ENCODE measurements at places on chromosomes 16 and 17.

GRCh38 chr16:78099271-78100111 lies at the start of gene WWOX:
Gene WWOX (plus strand): TSS chr16:78099654.
- DNase-seq, result peak; percentile 98

DNA sequence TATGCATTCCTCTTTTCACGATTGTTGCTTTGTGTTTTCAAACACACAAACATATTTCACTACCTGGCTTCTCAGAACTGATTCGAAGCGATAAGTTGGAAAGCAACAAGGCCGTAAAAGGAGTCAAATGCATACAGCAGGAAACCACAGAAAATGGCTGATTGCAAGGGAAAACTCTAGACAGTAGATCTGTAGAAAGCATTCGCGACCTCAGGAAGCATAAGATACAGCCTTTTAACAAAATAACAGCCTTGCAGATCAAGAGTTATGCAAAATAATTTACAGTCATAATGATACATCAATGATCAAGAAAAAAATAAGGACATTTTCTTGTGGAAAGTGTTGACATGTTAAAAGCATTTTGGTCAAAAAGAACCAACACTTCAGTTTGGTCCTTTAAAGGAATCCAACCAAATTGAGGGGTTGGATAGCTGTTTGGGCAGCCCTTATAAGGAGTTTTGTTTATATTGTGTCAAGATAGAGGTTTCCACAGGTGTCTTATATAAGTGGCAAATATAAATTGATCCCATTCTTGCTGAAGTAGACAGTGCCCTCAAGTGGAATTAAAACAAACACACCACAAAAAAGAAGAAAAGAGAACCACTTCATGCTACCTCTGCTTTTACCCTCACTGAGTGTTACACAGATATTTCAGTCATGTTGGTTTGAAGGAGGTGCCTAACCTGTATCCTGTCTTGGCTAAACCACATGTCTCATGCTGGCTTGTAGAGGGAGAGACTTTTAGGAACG lies 5.5 kb downstream of the CYLD start:
- no peak for DNase-seq

DNA sequence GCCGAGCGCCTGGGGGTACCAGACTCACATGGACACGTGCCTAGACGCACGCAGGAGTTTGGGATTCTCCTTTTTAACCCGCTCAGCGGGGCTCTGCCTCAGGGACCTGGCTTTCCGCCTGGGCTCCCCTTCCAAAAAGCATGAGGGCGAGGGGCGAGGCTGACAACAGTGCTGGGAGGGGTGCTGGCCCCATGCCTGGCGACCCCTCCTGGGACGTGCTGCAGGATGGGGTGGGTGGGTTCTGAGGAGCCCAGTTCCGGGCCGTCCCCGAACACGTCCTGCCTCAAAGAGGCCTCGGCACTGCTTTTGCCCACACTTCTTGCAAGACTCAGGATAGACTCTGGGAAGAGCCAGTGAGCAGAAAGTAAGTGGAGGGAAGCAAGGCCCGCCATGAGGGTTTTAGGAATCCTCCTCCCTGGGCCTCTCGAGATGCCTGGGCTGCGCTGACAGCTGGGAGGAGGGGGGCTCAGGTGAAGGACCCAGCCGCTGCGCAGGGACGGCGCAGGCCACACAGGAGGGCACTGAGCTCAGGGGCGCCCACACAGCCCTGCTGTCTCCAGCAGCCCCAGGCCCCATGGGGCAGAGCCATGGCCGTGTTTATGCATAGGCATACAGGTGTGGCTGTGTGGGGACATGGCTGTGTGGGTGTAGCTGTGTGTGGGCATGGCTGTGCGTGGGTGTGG lies 15.4 kb upstream of the PABPN1L start:
- no peak for DNase-seq

GRCh38 chr17:32723310-32723955 lies 153.5 kb downstream of the MYO1D start:
- DNase-seq, result peak; percentile 62

DNA sequence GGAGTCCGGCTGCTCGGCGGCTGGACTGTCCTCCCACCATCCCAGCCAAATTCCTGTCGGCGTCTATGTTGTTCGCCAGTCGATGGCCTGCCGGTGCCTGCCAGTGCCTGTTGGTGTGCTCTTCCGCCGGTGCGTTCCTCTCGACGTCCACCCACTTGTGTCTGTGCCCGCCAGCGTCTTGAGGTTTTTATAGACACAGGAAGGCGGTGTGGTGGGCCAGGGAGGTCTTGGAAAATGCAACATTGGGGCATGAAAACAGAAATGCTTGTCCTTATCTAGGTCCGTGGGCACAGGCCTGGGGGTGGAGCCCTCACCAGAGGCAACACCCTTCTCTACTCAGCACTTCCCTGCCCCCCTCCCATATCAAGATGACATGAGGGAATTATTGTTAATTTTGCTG lies 167.8 kb downstream of the IRF8 start:
- DNase-seq, result no peak

GRCh38 chr16:53922807-53923571 lies 219.0 kb downstream of the FTO start:
- no peak for DNase-seq

- no peak for DNase-seq
Observed at GRCh38 chr16:49094471-49094870, 187.2 kb downstream of the CBLN1 start.

GRCh38 chr17:29045734-29046472 lies 3.0 kb downstream of the PIPOX start:
- no peak for DNase-seq

- no peak for DNase-seq
Observed at GRCh38 chr17:28968231-28968913, 17.1 kb upstream of the PHF12 start.

- DNase-seq, result peak; percentile 36
Observed at GRCh38 chr17:67246653-67247415, 1.8 kb upstream of the HELZ start.

- DNase-seq, result no peak
Observed at GRCh38 chr17:32303781-32304288, 38.1 kb downstream of the C17orf75 start.

- DNase-seq, result peak; percentile 37
Observed at GRCh38 chr16:15415511-15415985, 18.8 kb upstream of the BMERB1 start.

DNA sequence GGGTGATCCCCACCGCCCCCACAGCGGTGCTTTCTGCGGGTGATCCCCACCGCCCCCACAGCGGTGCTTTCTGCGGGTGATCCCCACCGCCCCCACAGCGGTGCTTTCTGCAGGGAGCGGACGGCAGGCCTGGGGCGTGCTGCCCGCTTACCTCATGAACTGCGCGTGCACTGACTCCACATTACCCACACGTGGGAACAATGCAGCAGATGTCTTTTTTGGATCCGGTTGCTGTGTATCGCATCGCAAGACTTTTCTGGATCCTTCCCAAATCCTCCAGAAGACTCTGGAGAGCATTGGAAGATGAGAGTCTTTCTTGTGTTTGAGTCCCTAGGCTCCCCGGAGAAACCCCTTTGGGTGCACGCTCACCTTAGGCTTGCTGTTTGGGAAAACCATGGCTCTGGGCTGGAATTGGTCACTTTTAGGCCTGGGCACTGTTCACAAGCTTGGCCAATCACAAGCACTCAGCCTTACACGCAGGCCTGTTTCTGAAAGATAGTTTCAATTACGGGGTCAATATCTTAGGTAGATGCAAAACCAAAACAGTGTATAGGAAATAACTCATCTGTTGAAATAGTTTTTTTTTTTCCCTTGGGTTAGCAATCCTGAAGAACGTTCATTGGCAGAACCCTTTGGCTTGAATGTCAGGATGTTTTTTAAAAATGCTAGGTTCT lies 201.8 kb downstream of the RPTOR start:
- no peak for DNase-seq

- no peak for DNase-seq
Observed at GRCh38 chr16:3661922-3662321, 7.4 kb downstream of the DNASE1 start.

DNA sequence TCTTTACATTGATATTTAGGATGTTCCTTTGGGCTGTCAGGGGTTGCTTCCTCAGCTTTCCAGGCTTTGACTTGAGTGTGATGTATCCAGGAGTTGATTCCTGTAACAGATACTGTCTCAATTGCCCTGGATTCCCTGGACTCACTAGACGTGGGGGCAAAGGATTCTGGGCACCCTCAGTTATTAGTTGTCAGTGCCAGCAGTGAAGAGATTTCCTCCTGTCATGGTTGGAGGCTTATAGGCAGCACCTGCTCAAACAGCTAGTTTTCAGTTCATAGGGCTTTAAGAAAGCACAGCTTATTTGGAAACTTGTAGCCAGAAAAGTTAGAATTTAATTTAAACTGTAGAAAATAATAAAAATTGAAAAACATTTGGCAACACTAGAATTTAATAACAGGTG lies 9.5 kb upstream of the B4GALNT2 start:
- no peak for DNase-seq

DNA sequence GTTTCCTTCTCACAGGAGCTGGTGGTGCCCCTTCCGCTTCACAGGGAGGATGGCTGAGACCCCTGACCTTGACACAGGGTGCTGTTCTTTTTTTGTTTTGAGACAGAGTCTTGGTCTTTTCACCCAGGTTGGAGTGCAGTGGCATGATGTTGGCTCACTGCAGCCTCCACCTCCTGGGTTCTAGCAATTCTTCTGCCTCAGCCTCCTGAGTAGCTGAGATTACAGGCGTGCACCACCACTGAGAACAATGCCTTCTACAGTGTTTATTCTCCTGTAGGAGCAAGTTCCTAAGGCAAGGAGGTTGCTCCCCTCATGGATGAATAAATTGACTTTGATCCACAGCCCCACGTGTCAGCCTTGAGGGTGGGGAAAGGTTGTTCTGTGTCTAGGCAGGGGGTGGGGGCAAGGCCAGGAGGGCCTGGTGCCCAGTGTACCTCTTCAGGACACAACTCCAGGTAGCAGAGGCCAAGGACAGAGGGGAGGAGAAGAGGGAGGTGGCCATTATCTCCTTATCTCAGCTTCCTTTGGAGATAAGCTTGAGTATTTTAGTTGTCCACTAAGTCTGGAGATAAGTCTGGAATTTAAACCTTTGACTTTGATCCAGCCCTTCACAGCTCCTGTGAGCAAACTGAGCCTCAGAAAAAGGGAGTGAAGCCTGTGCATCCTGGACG lies 159.4 kb downstream of the SEC14L1 start:
- no peak for DNase-seq

DNA sequence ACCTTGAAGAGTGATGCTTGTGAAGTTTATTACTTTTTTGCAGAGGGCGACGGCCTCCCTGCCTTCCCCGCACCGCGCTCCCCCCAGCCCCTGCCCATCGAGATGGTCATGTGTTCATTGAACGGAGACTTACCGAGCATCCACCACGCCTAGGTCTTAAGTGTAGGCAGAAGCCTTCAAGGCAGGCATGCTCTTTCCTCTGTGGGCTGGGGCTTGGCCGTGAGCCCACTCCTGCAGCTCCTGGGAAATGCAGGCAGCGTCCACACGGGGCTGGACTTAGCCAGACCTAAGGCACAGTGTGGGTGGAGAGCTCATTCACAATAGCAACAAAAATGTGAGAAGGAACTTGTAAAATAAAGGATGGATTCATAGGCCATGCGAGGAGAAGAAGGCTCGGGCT lies 19.2 kb downstream of the RNF213 start:
- DNase-seq, result peak; percentile 82

GRCh38 chr17:37859451-37859850 lies 64.8 kb upstream of the TBC1D3K start:
- DNase-seq, result no peak

- peak; percentile 35 for DNase-seq
Observed at GRCh38 chr17:44911133-44912001, 3.9 kb downstream of the GFAP start.

DNA sequence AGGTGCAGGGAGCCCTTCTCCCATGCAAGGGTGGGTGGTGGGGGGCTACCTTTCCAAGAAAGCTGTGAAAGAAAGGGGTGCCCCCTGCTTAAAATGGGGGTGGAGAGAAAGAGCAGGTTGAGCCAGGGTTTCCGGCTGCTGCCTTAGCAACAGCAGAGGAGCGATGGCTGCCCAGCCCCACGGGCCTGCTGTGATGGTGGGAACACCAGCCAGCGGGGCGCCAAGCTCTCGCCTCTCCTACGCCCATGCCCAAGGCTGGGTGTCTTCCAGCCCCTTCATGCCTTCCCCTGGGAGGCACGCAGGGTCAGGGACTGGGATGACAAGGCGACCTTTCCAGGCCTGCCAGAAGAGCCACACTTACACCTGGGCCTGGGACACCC lies 3.0 kb downstream of the FMNL1 start:
- DNase-seq, result no peak

GRCh38 chr17:79699386-79700036 lies 31.2 kb upstream of the ENPP7 start:
- no peak for DNase-seq

DNA sequence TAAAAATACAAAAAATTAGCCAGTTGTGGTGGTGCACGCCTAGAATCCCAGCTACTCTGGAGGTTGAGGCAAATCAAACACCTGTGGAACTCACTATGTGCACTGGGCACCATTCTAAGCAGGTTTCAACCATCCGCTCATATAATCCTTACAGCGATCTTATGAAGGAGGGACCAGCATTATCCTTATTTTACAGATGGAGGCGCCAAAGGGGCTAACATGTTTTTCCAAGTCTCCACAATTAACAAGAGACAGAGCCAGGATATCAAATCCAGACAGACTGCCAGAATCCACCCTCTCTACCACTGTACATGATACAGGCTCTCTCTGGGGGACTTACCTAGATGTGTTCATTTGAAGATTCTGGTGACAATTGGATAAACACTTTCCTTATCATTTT lies 479.0 kb downstream of the XYLT1 start:
- DNase-seq, result no peak

GRCh38 chr16:77995843-77996455 lies 26.4 kb upstream of the CLEC3A start:
- no peak for DNase-seq

DNA sequence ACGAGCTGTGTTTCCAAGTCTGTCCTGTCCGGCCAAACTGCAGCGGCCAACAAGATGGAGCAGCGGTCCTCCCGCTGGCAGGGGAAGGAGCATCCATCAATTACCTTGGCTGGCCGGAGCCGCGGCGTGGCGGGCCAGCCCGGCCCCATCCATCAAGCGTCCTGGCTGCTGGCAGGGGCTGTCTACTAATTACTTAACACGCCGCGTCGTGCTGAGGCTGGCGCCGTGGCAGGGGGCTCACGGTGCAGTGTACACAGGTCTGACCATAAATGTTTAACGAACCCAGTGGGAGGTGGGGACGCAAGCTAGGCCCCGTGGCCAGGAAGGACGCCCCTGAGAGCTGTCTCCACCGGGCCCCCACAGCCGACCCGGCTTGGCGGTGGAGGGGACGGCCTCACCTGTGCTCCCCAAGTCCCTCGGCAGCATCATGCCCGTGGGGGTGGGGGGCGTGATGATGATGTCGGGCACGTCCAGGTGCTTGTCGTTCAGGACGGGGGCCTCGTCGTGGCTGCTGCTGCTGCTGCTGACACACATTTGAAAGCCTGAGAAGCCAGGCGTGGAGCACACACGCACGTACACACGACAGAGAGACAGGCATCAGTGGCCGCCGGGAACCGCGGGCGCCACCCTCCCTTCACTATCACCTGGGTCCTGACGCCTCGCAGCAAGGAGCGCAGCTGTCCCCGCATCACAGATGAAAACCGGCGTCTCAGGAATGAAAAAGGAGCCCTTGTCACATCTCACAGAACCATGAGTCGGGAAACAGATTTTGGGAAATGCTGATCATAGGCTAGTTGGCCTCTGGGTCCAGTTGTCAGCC lies 21.2 kb upstream of the GINS2 start:
- DNase-seq, result no peak

- DNase-seq, result no peak
Observed at GRCh38 chr17:39969375-39969774, 6.6 kb downstream of the GSDMA start.
